ENCODE measurements at places on chromosomes 13 and 19. TPM values are rescaled to one million over a fixed set of nuclear protein-coding genes. Genes with fewer than 3 reads are reported as not detected.
A peak's percentile ranks its signal among the peaks of the same experiment; 100 is the strongest.

The FKBP8 gene
- polyA plus RNA-seq = 137 TPM

- peak within 1 kb of the TSS; percentile 76 for H3K27ac ChIP-seq
- DNase-seq = peak; percentile 80
- no peaks in the 10 kb centered on the region for H3K36me3 ChIP-seq
- H3K4me3 ChIP-seq = peak within 1 kb of the TSS; percentile 89
Measured at GRCh38 chr19:12035220-12036172, at the start of gene ZNF433. Gene ZNF433 (minus strand): TSS chr19:12035679. CDS start chr19:12035539, 140 bp downstream.

The LSR gene
- polyA plus RNA-seq = 5.3 TPM

GRCh38 chr13:29956853-29957252 lies 106.4 kb upstream of the UBL3 start:
- DNase-seq = no peak
- no peaks in the 10 kb centered on the region for H3K36me3 ChIP-seq
- H3K4me1 ChIP-seq = peaks cover 15% of the 10 kb centered on the region
- H3K4me3 ChIP-seq = no peak overlapping the region
- peaks cover 3% of the 10 kb centered on the region for H3K27me3 ChIP-seq
- H3K27ac ChIP-seq = no peak overlapping the region

The SIRT6 gene
- polyA plus RNA-seq = 7.4 TPM

DNA sequence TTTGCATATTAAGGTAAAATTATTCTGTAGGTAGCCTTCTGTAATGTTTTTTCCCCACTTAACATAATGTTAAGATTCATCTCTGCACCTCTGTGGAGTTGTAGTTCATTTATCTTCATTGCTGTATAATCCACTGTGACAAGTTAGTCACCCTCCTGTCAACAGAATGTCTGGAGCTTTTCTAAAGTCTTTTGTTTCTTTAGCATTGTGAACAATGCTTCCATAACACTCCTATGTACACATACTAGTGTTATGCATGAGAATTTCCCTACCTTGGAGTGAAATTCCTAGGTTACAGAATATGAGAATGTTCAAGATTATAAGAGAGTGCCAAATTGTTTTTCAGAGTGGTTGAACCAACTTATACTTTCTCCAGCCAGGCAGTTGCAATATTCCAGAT lies 113.5 kb downstream of the COG6 start:
- H3K4me3 ChIP-seq = peak overlapping the region; percentile 23
- peak overlapping the region; percentile 42 for H3K27ac ChIP-seq
- no peaks in the 10 kb centered on the region for H3K27me3 ChIP-seq
- peaks cover 8% of the 10 kb centered on the region for H3K36me3 ChIP-seq
- peaks cover 28% of the 10 kb centered on the region for H3K4me1 ChIP-seq

GRCh38 chr19:48814895-48815294 lies 4.1 kb upstream of the BCAT2 start:
- no peak for DNase-seq
- H3K4me3 ChIP-seq = no peak overlapping the region
- no peak overlapping the region for H3K27ac ChIP-seq
- H3K36me3 ChIP-seq = no peaks in the 10 kb centered on the region

DNA sequence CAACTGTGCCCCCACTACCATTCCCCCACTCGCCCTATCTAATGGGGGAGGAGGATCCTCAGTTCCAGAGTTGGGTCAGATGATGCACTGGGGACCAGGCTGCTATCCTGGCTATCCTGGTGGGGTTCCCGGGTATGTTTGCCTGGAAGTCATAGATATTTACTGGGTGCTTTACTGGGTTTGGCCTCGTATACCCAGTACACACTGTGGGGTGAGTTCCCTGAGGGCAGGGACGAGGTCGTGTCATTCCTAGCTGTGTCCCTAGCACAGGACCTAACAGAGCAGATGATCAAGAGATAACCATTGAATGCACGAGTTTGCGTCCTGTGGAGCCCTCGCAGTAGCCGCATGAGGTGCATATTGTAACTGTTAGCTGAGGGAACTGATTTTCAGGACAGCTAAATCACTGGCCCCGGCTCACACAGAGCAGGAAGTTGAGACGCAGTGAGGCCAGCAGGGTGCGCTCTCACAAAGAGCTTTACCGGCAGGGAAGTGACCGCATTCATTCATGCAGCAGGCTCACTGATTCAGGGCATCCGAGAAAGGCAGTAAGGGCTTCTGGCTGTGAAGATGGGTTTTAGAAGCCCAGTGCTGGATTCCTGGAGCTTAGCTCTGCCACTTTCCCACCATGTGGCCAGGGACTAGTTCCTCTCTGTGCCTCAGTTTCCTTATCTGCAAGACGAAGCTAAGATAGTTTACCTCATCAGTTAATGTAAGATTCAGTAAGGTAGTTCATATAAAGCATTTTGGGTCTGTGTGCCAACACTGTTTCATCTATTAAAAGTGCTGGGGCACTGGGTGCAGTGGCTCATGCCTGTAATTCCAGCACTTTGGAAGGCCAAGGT lies 6.0 kb downstream of the RUVBL2 start:
- H3K27ac ChIP-seq = no peak overlapping the region
- peak; percentile 29 for DNase-seq

The RUBCNL gene
- not detected for polyA plus RNA-seq

The OVOL3 gene
- not detected for polyA plus RNA-seq

- H3K4me3 ChIP-seq = no peak overlapping the region
- H3K27ac ChIP-seq = no peak overlapping the region
- no peaks in the 10 kb centered on the region for H3K4me1 ChIP-seq
- peaks cover 2% of the 10 kb centered on the region for H3K27me3 ChIP-seq
- H3K36me3 ChIP-seq = no peaks in the 10 kb centered on the region
Measured at GRCh38 chr13:97148894-97149293, 73.2 kb upstream of the MBNL2 start.

The TSKS gene
- not detected for polyA plus RNA-seq

The KLK6 gene
- polyA plus RNA-seq = not detected

DNA sequence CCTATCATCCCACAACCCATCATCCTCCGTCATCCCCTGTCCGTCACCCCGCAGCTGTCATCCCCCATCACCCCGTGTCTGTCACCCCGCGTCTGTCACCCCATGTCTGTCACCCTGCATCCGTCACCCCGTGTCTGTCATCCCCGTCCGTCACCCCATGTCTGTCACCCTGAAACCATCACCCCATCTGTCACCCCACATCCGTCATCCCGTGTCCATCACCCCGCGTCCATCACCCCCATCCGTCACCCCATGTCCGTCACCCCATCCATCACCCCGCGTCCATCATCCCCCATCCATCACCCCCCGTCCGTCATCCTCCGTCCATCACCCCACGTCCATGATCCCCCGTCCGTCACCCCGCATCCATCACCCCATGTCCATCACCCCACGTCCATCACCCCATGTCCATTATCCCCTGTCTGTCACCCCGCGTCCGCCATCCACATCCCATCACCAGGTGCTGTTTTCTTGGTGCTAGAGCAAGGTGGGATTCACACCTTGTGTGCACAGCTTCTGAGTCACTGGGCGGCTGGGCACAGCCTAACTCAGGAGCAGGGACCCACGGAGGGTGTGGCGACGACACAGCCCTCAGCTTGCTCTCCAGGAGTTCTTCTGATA lies 24.2 kb downstream of the RASA3 start:
- peak overlapping the region; percentile 99 for H3K27ac ChIP-seq
- peaks cover 74% of the 10 kb centered on the region for H3K27me3 ChIP-seq
- H3K36me3 ChIP-seq = peaks cover 8% of the 10 kb centered on the region
- peak overlapping the region; percentile 90 for H3K4me3 ChIP-seq
- peaks cover 88% of the 10 kb centered on the region for H3K4me1 ChIP-seq
- peak; percentile 74 for DNase-seq

DNA sequence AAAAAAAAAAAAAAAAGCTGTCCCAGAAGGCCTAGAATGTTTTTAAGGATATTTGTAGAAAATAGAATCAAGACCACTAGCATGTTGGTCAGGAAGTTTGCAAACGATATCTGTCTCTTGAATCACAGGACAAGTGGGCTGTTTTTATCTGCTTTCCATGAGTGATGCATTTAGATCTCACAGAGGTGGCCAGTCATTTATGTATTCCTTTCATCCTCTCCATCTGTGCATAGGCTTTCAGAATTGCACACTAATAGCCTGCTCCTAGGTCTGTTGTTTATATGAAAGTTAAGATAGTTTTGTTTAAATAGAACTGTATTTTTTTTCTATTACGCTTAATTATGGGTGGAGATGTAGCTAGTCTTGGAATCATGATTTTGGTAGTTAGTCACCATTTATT lies 289.5 kb downstream of the SHISA2 start:
- H3K27me3 ChIP-seq = peaks cover 5% of the 10 kb centered on the region
- H3K4me3 ChIP-seq = no peak overlapping the region
- H3K27ac ChIP-seq = no peak overlapping the region

The NLRP7 gene
- polyA plus RNA-seq = 2.0 TPM

- H3K4me3 ChIP-seq = peak within 1 kb of the TSS; percentile 96
- H3K27ac ChIP-seq = peak within 1 kb of the TSS; percentile 75
- H3K4me1 ChIP-seq = peaks cover 25% of the 10 kb centered on the region
- no peaks in the 10 kb centered on the region for H3K36me3 ChIP-seq
Measured at GRCh38 chr13:106535552-106536243, at the start of gene EFNB2. Gene EFNB2 (minus strand): TSS chr13:106535662. CDS start chr13:106534964, 698 bp downstream.

DNA sequence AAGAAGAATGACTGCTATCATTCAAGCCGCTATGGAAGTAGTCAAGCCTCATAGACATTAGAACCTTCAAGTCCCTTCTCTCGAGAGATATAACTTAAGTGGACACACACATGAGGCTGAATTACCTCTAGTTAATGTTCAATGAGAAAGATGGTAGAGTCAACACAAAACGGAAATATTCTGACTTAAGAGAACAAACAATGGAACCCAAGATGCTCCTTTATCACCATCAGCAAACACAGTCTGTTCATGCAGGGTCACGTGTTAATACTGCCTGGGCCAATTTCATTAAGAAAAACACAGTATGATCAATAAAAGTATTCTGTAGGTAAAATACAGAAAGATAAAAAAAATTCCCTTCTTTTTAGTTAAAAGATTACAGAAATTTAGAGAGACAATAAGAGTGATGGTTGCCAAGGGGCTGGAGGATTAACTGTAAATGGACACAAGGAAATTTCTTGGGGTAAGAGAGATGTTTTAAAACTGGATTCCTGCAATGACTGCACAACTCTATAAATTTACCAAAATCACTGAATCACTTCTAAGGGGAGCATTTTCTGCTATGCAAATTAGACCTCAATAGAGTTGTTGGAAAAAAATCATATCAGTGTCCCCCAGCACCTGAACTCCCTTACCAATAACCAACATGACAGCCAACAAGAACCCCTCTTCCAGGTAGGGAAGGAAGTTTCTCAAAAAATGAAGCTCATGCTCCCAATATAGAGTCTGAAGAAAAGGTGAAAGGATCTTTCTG lies 256.6 kb downstream of the ABCC4 start:
- no peak overlapping the region for H3K27ac ChIP-seq
- H3K36me3 ChIP-seq = peaks cover 34% of the 10 kb centered on the region
- H3K4me1 ChIP-seq = no peaks in the 10 kb centered on the region
- no peak overlapping the region for H3K4me3 ChIP-seq
- no peaks in the 10 kb centered on the region for H3K27me3 ChIP-seq
- DNase-seq = no peak

- no peaks in the 10 kb centered on the region for H3K4me1 ChIP-seq
- no peaks in the 10 kb centered on the region for H3K27me3 ChIP-seq
- H3K4me3 ChIP-seq = no peak overlapping the region
- DNase-seq = no peak
- no peaks in the 10 kb centered on the region for H3K36me3 ChIP-seq
Measured at GRCh38 chr13:36086117-36086516, 45.1 kb downstream of the DCLK1 start.

The CERS1 gene
- polyA plus RNA-seq = not detected

The SBSN gene
- not detected for polyA plus RNA-seq

The SYNGR4 gene
- polyA plus RNA-seq = not detected

GRCh38 chr19:43563816-43564457 lies 11.4 kb downstream of the XRCC1 start:
- H3K4me3 ChIP-seq = peak overlapping the region; percentile 67
- H3K36me3 ChIP-seq = no peaks in the 10 kb centered on the region
- H3K27me3 ChIP-seq = peaks cover 7% of the 10 kb centered on the region
- DNase-seq = no peak
- H3K27ac ChIP-seq = peak overlapping the region; percentile 98

Measured in immature natural killer cell (primary cell).